ENCODE measurements at places on chromosomes 12 and 14. TPM values are rescaled to one million over a fixed set of nuclear protein-coding genes. Genes with fewer than 3 reads are reported as not detected.

DNA sequence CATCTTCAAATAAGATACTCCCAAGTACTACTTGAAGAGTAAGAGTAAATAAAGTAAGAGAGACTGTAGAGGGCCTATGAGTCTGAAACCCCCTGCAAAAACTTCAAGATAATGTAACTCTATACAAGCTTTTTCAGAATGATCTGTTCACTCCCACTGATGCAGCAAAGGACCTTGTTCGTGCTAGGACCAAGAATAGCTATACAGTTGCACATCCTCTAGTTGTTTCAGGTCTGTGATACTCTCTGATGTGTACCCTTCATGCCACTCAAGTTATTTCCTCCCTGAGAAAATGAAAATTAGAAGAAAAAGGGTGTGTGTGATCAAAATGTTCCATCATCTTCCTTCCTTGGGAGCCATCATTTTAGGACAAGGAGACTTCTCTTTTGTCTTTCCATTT, 204.4 kb downstream of the ALX1 start:
- H3K27ac ChIP-seq = no peak overlapping the region
- H3K36me3 ChIP-seq = no peaks in the 10 kb centered on the region
- DNase-seq = no peak
- H3K27me3 ChIP-seq = no peaks in the 10 kb centered on the region
- no peak overlapping the region for H3K4me3 ChIP-seq

GRCh38 chr14:104873380-104874055, 8.4 kb downstream of the CEP170B start:
- H3K27ac ChIP-seq = no peak overlapping the region
- H3K27me3 ChIP-seq = no peaks in the 10 kb centered on the region
- H3K4me1 ChIP-seq = peaks cover 19% of the 10 kb centered on the region

MANSC4 gene
- total RNA-seq = not detected

MYRFL gene
- under 0.01 TPM for total RNA-seq

DNA sequence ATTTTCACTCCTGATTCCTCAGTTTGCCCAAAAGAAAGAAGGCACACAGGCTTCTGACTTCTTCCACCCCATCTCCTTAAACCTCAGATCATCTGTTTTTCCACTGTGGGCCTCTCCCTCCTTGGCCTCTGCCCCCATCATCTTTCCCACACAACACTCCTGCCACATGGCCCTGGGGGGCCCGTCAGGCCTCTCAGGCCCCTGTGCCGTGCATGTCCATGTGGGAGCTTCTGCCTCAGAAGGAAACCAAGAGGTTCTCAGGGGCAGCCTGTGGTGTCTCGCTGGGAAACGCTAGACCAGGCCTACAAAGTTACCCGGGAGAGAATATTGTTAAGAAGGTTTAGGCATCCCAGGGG, 8.0 kb downstream of the KLHL33 start:
- H3K4me1 ChIP-seq = peaks cover 8% of the 10 kb centered on the region
- H3K27me3 ChIP-seq = no peaks in the 10 kb centered on the region
- no peaks in the 10 kb centered on the region for H3K36me3 ChIP-seq
- H3K27ac ChIP-seq = no peak overlapping the region
- no peak overlapping the region for H3K4me3 ChIP-seq

LMNTD1 gene
- total RNA-seq = 1.3 TPM

DNA sequence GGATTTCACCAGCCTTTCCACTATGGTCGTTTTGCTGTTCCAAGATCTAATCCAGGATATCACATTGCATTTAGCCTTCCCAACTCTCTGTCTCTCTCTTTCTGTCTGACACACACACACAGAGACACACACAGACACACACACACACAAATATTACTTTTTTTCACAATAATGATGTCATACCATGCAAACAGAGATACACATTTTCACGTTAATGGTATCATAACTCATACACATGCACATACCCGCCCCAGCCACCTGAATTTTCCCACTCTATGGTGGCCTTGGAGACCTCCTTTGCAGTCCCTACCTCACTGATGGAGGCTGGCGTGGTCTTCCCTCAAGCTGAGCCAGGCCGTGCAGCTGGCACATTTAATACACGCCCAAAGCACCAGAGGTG, 7.2 kb upstream of the MYL2 start:
- no peak for DNase-seq
- H3K4me1 ChIP-seq = no peaks in the 10 kb centered on the region
- peaks cover 3% of the 10 kb centered on the region for H3K27me3 ChIP-seq
- H3K4me3 ChIP-seq = no peak overlapping the region
